EH (cell line): ENCODE measurements at places on chromosomes 6 and 20.

DNA sequence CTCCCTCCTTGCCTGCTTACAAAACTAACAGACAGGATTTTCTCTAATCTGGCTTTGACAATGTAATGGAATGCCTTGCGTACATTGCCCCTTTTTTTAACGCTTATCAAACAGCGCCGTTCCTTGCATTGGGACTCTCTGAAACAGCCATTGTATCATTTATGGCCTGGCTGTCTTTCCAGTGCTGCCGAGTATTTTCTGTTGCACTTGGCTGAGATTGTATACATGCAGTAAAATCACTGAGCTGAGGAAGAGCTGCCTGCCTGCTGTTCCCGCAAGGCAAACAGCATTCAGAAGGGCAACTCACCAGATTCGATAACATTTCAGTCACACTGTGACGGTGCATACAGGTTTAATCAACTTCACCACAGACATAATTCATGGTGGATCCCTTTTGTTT is 106.0 kb downstream of the SH3BGRL2 start:
- no peak for DNase-seq

GRCh38 chr20:54385746-54386145 is 89.6 kb upstream of the DOK5 start:
- DNase-seq: no peak

- peak; percentile 89 for DNase-seq
These were observed 16.2 kb upstream of the RNF39 start for GRCh38 chr6:30091577-30092381.

DNA sequence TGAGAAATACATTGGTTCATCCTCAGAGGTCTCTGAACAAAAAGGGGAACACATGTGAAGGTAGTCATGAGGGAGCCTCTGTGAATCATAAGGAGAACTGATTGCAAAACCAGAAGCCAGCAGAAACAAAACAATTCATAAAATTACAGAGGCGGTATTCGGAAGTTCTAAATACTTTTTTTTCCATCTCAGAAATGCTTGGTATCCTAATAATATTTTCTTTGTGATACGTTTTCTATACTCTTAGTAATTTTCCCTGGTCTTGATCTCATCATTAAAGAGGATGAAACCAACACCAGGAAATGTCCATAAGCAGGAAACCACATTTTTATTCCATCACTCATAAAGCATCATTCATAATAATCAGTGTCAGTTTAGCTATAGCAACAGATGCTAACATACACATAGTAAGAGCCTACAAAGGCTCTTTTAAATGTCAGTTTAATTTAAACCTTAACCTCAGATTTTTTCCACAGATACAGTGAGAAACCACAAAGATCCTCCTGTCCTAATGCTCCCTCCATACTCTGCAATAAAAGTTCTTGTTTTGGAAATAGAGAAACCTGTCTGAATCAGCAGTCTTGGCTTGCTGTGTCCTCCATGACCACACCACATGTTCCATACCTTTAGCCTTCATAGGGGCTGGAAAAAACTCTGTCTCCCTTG is 29.2 kb downstream of the SGK1 start:
- peak; percentile 94 for DNase-seq

DNA sequence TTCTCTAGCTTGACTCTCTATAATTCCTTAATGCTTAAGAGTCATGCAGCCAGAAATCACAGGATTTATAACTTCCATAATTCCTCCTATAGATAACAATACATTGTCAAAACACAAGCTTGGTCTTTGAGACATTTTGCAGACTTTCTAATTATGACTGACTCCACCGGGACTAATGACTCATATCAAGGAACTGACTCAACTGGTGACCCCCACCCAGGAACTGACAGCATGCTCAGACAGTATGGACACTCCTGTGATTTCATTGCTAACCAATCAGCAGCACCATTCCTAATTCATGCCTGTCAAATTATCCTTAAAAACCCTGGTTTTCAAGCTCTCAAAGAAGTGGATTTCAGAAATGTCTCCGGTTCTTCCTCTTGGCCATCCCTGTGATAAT is 670.5 kb upstream of the IMPG1 start:
- DNase-seq: no peak

GRCh38 chr20:62533591-62534495 is 58.0 kb upstream of the GATA5 start:
- no peak for DNase-seq

- no peak for DNase-seq
These were observed 1.3 kb downstream of the GZF1 start for GRCh38 chr20:23363257-23363649.

DNA sequence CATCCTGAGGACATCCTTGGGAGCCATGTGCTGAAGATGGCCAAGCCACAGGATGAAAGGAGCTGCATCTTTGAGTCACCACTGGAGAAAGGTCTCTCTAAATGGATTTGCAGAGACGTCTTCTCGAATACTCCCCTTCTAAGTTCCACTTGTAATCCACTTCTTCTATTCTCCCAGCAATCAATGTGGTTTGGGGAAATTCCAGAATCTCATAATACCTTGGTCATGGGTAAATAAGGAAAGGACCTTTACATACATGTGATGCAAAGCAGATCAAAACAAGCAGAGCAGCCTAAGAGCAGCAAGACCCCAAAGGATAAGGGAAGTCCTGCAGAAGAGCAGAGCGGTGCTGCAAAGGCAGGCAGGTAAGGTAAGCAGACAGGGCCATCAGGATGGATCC is 35.3 kb downstream of the TRIM38 start:
- no peak for DNase-seq

DNA sequence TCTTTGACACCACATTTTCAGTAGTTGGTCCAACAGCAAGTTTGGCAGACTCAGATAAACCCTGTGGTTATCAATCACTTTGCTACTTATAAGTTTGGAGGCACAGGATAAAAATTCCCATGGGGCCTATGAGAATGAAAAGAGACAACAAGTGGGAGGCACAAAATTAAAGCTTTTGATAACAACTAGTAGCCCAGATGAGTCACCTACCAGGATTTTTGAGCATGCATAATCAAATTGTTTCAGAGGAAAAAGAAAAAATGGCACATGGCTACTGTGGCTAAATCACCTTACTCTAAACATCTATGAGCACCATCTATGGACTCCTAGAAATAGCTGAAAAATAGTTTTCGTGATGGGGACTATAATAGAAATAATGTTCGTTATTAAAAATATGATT is 40.8 kb upstream of the BMP5 start:
- peak; percentile 55 for DNase-seq

- DNase-seq: peak; percentile 52
These were observed 966.6 kb upstream of the SLC35B3 start for GRCh38 chr6:9401960-9402359.

DNA sequence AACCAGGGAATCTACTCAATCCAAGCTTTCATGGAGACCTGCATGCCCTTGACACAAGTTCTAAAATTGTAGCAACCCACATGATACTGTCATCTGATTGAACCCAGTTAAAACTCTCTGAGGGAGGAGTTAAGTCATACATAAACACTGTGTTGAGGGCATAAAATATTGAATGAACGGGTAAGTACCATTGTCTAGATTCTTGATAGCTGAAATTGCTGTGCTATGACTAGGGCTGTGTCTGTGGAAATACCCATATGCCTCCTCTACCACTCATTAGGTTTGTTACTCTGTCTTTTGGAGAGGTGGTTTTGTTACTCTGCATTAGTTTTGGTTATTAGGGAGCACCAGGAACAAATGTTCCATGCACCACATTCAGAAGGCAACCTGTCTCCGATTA is 7.6 kb downstream of the ENPP4 start:
- DNase-seq: no peak

- peak; percentile 24 for DNase-seq
These were observed 168.4 kb downstream of the DOK5 start for GRCh38 chr20:54643761-54644160.

DNA sequence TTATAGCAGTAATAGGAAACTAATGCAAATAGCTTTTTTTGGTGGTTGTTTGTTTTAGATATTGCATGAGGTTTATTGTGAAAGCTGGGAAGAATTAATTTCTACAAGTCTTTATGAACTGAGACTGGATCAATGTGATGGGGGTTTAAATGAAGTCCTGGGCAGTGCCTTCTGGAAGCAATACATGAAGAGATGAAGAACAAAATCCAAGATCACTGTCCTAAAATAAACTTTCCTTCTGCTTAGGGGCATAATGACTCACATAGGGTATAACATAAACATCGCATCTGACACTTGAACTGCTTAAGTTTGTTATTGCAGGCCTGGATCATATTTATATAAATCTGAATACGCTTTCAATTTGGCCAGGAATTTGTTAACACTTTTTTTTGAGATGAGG is 20.9 kb upstream of the SHLD1 start:
- DNase-seq: peak; percentile 66

- no peak for DNase-seq
These were observed 115.6 kb upstream of the B3GAT2 start for GRCh38 chr6:71072508-71072907.

DNA sequence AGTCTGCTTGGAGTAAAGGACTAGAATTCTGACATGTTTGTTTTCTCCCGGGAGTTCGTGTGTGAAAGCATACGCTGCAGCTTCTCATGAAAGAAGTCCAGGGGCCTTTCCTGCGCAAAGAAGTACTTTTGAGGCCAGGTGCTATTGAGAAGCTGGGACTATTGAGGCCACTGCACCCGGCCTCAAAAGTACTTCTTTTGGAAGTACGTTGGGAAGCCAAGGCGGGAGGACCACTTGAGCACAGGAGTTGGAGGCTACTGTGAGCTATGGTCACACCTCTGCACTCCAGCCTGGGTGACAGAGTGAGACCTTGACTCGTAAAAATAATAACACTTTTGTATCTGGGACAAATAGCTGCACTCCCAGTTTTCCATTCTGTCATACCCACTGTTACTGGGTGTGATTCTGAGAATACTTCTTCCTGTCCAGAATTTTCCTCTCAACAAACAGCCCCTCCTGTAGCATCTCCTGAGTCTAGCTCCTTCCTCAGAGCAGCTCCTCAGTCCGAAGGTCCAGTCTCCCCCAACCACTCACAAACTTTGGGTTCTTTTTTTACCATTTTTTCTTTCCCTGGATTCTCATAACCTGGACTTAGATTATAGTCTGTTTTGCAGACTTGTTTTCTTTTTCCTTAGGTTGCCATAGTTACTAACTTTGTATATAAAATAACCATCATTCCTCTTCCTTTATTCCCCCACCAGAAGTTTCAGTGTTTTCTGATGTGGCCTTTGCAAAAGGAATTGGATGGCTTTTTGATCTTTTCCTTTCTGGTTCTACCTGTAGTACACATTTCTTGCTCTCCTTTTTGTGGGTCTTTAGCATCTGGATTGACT is 12.7 kb downstream of the STK35 start:
- peak; percentile 9 for DNase-seq

- DNase-seq: no peak
These were observed 312.9 kb upstream of the ARID1B start for GRCh38 chr6:156464100-156464878.

- no peak for DNase-seq
These were observed 347.1 kb upstream of the MANEA start for GRCh38 chr6:95230071-95230740.

DNA sequence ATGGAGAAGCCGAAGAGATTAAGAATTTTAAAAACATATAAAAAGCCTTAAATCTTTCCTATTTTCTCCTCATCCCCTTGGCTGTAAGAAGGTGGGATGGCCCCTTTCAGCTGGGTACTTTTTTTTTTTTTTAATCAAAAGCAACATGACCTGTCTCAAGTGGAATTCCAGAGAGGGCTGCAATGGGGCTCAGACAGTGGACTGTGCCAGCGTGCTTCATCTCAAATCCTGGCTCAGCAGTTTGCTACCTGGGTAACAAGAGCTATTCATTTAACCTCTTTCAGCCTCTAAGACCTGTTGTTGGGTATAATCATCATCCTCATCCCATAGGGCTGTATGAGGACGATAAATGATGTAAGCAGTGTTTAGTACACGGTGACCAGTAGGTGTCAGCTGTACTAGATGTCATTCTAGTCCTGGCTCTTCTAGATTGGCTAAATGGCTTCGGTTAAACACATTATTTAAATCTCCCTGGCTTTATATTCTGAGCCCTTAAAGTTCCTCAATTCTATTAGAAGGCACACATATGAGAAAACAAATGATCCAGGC is 6.9 kb upstream of the PPP1R3G start:
- peak; percentile 27 for DNase-seq

GRCh38 chr6:90076511-90077415 is 182.5 kb downstream of the GJA10 start:
- no peak for DNase-seq
